ENCODE measurements at places on chromosomes 5 and 9.

DNA sequence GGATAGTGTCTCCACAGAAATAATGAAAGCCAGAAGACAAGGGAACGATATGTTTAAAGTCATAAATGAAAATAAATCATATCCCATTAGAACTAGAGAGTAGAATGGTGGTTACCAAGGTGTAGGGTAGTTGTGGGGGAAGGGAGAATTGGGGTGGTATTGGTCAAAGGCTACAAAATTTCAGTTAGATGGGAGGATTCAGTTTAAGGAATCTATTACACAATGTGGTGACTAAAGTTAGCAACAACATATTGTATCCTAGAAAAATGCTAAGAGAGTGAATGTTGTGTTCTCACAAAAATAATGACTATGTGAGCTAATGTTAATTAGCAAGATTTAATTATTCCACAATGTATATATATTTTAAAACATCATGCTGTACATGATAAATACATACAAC is 27.8 kb upstream of the LARP1 start:
- no peak for DNase-seq

GRCh38 chr5:80761176-80761575 is 106.4 kb upstream of the DHFR start:
- no peak for DNase-seq

GRCh38 chr9:132164604-132165362 is 2.9 kb downstream of the NTNG2 start:
- DNase-seq, result no peak

DNA sequence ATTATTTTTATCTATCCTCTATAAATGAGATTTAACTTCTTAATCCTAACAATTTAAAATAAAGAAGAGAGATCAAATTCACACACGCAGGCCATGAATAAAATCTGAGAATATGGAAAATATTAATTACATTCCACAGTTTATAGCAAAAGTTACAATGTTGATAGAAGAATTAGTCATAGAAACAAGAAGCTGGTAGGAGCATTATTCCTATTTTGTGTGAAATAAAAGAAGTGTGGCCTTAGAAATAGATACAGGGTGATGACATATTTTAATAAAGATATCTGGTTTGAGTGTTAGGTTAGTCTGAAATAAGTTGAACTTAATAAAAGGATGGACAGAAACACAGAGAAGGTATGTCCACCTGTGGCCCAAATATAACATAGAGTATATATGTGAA is 790.4 kb upstream of the NUDT12 start:
- DNase-seq, result no peak

GRCh38 chr5:110703481-110703880 is 23.0 kb downstream of the TMEM232 start:
- DNase-seq, result no peak

- DNase-seq, result no peak
These were observed 66.8 kb downstream of the ARL15 start for GRCh38 chr5:54243483-54244080.

DNA sequence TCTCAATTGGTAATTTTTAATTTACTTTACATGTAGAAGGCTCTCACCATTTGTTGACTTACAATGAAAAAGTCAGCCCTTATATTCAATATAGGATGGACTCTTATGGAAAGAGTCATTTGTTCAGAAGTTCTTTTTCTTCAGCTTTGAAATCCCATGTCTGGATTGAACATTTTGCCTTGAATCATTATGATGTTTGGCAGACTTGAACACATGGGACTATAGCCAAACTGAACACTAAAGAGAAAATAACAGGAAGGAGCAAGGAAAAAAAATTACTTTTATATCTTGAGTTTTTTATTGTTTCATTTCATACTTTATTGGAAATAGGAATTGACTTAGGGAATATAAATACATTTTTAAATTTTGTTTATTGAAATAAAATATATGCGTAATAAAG is 1503.0 kb downstream of the EFNA5 start:
- DNase-seq, result no peak

DNA sequence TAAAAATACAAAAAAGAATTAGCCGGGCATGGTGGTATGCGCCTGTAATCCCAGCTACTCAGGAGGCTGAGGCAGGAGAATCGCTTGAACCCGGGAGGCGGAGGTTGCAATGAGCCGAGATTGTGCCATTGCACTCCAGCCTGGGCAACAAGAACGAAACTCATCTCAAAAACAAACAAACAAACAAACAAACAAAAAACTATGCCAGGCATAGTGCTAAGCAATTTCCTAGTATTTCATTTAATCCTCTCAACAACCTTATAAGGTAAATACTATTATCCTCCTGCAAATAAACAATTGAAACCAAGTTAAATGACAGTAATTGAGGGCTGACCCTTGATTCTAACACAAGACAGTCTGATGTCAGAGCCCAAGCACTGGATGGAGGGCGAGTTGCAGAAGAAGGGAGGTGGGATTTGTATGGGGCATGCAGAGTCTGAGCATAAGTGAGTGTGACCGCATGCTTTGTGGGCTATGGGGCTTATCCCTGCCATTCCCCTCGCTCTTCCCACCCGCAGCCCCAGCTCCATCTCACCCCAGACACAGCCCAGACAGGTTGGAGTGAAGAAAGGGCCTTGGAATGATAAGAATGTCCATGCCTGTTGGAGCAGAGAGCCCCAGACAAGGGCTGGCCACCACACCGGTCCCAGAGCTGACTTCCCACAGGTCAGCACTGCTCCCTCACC is 24.3 kb upstream of the RPS14 start:
- no peak for DNase-seq

DNA sequence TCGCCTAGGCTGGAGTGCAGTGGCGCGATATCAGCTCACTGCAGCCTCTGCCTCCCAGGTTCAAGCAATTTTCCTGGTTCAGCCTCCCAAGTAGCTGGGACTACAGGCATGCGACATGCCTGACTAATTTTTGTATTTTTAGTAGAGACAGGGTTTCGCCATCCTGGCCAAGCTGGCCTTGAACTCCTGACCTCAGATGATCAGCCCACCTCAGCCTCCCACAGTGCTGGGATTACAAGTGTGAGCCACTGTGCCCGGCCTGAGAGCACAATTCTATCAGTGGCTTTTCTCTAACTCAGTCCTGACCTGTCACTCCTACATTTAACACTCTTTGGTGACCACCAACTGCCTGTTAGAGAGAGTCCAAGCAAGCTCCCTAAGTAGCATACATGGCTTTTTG is 82.7 kb upstream of the SPOCK1 start:
- no peak for DNase-seq

GRCh38 chr5:94847019-94847418 is 228.6 kb downstream of the SLF1 start:
- DNase-seq, result no peak

- no peak for DNase-seq
These were observed 35.4 kb downstream of the KDM4C start for GRCh38 chr9:6793203-6793602.

DNA sequence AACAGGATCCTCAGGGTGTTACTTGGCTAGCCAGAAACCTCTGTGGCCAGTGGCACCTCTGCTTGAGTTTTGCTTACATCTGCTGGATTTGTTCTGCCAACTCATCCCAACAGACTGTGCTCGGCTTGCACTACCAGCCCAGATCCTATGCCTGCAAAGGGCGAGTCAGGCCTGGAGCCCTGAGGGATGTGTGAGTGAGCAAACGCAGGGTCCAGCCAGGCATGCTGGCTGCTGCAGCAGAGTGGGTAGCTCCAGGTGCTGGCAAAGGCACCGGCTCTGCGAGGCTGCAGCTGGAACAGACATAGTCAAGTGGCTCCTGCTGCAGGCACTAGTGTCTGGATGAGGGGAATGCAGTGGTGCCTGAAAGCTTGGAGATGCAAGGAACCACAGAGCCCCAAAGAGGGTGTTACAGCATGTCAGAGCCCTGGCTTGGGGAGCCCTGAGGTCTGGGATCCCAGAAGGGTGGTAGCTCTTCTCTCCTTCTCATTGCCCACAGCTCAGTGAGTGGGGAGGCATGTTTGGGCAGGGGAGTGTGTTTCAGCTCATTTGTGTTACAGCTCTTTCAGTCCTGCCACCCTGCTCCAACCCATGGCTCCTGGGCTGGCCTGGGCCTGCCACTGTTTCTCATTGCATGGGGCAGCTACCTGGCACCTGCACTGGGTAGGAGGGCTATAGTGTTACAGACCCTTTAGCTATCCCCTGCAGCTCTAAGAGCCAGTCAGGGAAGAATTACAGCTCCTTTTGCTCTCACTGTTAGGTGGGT is 332.6 kb downstream of the TAF11L14 start:
- no peak for DNase-seq

GRCh38 chr5:151585970-151586369 is 5.2 kb downstream of the FAT2 start:
- DNase-seq, result no peak

DNA sequence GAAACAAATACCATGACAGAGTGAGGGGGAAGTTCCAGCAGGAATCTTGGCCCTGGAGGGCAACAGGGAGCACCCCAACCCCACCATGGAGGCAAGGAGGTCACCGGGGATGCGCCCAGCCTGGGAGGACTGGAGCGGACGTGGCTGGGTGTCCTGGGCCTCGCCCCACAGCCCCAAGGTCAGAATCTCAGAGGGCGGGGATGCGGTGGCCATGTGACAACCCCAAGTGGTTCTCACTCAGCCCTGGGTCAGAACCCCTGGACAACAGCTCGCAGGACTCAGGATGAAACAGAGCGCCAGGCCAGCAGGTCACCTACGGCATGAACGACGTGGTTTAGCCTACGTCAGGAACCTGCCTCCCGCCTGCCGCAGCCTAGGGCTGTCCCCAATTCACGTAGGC is 64.0 kb upstream of the ZNF354A start:
- DNase-seq, result no peak

- DNase-seq, result no peak
These were observed 95.2 kb downstream of the ERBIN start for GRCh38 chr5:66021585-66021984.

GRCh38 chr5:145743396-145744061 is 91.6 kb downstream of the PRELID2 start:
- no peak for DNase-seq
